NCI-H1105 treated with DMSO at 0.1 percent for 48 hours (cell line): ENCODE measurements at places on chromosomes 7 and 10.

DNA sequence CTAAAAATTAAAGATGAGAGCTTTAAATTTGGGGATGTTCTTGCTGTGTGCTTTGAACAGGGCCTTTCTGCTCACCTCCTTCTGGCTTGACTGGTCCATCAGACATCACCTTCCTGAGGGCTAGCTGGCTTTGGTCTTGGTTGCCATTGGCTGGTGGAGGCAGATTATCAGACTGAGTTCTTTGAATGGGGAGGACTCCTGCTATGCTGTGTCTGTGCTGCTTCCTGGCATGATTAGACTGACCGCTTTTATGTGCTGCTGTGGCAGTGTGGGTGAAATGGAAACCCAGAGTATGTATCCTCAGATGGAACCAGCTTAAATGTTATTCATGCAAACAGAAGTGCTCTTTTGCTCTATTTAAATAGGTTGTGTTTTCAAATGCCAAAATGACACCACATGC lies 341.6 kb downstream of the PCLO start:
- DNase-seq, result no peak

GRCh38 chr7:66696774-66697191 lies 43.8 kb upstream of the RABGEF1 start:
- peak; percentile 5 for DNase-seq

GRCh38 chr7:86149024-86149665 lies 494.6 kb upstream of the GRM3 start:
- no peak for DNase-seq

DNA sequence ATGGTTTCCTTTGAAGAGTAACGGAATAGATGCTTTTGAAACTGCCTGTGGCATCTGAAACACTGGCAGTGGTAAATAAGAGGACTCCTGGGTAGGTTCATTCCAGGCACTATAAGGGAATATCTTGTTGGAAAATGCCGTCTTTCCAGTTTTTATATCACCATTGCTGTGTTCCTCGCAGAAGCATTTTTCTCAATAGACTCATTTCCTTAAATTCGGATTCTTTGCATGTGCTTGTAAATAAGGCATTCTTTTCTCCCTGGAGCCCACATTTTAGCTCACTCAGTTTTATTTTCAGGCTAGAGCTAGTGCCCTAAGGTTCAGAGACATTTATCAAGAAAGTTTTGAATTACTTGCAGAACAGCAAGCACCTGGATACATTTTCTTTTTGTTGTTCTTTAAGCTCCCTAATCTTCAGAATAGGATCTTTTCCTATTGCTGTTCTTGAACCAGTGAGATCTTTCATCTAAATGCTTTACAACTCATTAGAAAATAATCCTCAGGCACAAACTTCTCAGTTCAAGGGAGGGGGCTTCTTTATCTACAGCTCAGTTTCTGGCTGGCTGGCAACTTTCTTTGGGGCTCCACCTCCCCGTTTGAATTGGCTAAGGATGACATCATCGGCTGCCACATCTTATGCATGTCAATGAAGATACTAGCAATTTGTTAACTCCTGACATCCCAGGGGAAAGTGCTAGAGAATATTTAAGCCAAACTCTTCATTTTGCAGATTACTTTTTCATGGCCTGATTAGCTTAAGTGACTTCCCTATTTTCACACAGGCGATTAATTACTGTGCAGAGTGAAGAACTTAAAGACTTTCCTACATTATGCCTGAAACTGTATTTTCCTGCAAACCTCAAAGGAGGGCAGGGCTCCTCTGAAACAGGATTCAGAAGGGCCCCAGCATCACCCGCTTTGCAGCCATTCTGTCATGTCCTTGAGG lies 133.7 kb upstream of the RSU1 start:
- DNase-seq, result no peak

DNA sequence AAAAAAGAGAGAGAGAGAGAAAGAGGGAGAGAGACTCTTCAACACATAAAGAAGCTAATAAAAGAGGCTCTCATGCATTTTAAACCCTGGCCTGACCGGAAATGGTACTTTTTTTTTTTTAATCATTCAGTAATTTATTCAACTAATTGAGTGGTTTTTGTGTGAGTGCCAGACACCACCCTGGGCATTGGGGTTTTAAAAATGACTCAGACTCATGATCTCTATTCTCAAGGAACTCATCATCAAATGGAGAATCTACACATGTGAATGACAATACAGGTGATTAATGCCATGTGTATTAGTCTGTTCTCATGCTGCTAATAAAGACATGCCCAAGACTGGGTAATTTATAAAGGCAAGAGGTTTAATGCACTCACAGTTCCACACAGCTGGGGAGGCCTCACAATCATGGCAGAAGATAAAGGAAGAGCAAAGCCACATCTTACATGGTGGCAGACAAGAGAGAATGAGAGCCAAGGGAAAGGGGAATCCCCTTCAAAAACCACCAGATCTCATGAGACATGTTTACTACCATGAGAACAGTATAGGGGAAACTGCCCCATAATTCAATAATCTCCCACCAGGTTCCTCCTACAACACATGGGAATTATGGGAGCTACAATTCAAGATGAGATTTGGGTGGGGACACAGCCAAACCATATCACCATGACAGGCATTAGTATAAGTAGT lies 158.5 kb upstream of the AUTS2 start:
- DNase-seq, result no peak
